NT2/D1 (cell line): ENCODE measurements at places on chromosomes 12 and 14.
A peak's percentile ranks its signal among the peaks of the same experiment; 100 is the strongest.

DNA sequence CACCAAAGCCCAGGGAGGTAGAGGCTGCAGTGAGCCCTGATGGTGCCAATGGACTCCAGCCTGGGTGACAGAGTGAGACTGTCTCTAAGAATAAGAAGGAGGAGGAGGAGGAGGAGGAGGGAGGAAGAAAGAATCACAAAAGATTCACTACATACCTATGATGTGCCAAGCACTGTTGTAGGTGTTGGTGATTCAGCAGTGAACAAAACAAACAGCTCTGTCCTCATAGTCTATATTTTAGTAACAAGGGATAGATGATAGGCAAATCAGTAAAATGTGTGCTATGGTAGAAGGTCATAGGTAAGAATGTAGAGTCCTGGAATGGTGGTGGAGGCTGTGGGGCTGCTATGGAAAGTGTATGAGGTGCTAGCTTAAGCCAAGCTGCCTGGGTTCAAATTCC lies 18.0 kb upstream of the ABHD12B start:
- DNase-seq = no peak

GRCh38 chr14:26410189-26410685 lies 187.6 kb downstream of the NOVA1 start:
- no peak for DNase-seq

DNA sequence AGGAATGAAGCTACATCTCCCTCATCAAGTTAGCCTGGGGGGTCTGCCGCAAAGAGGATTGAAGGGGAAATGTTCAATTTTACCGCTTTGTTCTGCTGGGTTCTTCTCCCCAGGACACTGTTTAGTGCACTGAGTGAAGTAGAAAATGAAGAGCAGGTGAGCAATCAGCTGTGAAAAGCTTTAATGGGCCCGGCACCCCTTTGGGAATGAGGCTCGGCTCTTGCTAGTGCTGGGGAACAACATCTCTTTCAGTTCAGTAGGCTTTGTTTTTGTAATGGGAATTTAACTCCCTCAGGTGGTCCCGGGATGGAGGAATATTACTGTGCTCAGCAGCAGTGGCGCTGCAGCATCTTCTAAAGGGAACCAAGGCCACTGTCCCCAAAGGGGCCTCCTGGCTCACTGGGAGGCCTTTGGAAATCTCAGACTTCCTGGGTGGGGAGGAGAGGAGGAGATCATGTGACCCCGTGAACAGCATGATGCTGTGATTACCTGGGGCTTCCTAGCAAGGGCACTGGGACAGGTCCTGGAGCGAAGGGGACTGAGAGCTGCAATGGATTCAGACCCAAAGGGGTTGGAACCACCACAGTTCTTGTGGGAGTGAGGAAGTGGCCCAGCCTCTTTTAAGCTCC lies 85.2 kb upstream of the MAX start:
- DNase-seq = peak; percentile 66

DNA sequence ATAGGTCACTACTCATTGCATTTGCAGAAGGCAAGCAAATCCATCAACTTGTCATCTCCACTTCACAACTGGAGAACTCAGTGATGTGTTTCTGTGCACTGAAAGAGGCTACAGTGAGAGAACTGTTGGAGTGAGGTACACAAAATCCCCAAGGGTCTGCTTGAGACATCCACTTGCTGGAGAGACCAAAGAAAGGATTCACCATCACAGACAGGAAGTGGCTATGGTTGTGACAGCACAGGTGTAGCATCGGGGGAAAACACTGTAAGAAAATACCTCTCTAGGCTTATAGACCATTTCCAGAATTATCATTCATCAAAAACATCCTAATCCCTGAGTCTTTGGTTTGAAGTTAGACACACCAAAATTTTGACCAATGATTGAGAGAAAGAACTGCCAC lies 201.3 kb upstream of the OR4E1 start:
- DNase-seq = no peak

DNA sequence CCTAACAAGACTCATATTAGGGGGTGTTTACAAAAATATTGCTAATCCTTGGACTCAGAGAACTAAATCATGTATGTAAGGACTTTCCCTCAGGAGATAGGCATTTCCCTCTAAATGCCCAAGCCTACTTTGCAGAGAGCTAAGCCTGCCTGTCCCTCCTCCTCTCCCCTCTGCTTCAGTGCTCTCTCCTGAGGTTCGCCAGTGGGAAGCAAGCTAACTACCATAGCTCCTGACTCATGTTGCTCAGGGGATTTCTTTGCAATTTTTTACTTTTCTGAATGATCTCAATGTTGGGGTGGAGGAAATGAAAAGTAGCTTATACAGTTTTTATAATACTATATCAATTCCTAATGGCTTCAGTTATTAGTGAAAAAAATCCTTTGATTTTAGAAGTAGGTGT lies 29.6 kb downstream of the IFT43 start:
- no peak for DNase-seq

DNA sequence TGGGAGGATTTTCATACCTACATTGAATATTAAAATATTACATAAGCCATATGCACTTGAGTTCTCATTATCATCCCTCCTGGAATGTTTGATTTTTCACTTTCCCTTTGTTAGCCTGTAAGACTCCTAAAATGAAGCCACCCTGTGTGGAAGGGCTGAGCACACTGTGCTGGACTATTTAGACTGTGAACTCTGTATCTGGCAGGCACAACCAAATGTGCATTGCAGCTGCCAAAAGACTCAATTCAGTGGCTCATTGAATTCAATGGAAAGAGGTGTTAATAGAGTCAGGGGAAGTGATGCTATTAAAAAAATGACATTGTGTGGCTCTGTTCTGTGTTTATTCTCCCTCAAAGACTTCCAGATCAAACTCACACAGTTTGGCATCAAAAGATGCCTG lies 111.1 kb downstream of the SMOC1 start:
- DNase-seq = no peak

GRCh38 chr12:112762753-112763152 lies 28.8 kb upstream of the RPH3A start:
- no peak for DNase-seq

DNA sequence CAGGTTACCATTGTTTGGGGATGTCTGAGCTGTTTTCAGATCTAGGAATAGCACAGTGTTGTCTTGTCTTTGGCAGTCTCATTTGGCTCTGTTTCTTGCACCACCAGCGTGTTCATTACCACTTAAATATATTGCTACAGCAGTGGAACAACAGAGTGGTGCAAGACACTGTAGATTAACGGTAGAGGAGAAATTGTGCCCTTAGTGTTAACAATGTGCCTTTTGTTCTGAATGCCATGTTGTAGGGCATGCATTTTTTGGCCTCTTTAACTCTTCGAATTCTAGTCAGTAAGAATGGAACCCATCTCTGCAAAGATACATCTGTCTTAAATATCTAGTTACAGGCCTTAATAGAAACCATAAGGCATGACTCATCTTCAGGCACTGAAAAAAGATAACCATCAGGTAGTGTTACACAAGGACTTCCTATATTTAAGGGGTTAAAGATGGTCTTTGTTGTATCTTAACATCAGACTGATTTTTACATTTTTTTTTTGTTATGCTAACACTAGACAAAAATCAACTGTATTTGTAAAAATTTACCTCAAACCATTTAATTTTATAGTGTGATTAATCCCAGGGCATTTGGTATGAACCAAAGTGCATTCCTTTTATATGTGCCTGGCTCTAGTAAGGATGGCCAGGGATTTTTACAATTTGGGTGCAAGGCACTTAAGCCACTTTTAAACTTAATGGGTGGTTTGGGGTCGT lies 12.9 kb downstream of the DYRK2 start:
- DNase-seq = no peak

GRCh38 chr12:24175284-24175683 lies 225.8 kb upstream of the SOX5 start:
- DNase-seq = no peak

DNA sequence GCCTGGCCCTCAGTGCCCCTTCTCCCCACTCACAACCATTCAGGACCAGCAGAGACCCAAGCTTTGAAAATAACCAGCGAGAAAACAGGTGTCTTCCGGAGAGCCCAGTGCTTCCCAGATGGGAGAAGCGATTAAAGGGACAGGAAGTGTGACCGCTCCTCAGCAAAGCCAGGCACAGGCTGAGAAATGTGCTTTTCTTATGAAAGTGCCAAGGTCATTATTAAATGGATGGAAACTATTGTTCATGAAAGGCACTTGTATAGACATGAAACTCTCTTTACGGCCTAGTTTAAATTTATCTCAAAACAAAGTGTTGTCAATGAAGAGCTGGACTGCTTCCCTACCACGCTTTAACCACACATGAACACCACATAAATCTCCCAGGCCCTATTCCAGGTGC lies 210.4 kb downstream of the SPTSSA start:
- DNase-seq = no peak

GRCh38 chr12:47964106-47964728 lies 821 bp downstream of the TMEM106C start:
- DNase-seq = no peak

- DNase-seq = no peak
Measured at GRCh38 chr12:120381752-120382419, 12.9 kb upstream of the MSI1 start.

GRCh38 chr14:98893675-98894074 lies 378.3 kb downstream of the BCL11B start:
- no peak for DNase-seq

DNA sequence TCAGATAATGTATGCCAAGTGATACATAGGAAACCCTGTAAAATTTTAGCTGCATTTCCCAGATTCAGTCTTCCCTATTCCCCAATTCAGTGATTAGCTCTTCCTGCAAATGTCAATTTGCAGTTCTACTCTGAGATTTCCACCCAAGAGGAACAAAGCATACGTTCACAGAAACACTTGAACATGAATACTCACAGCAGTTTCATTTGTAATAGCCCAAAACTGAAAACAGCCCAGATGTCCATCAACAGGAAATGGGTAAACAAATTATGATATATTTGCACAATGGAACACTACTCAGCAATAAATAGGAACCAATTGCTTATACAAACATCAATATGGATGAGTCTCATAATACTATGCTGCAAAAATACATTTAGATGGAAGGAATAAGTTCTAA lies 194.2 kb downstream of the GXYLT1 start:
- DNase-seq = no peak

DNA sequence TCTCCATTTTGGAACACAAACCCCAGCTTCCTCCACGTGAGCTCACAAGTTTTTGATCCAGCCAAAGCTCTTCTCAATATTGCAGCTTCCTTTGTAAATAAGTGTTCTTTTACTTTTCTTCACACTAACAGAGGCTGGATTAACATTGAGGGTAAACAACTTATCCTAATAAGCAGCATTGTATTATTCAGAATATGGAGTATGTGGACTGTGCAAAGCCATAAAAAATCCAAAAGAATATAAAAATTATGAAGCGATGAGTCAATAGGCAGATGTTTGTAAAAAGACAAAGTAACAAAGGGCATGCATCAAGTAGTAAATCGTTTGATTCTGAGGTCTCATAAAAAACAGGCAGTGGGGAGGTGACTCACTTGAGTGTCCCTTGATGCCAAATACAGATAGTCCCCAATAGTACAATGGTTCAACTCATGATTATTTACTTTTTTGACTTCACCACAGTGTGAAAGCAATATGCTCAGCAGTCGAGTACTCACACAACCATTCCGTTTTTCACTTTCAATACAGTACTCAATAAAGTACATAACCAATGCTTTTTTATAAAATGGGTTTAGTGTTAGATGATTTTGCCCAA lies 23.1 kb upstream of the KCNK10 start:
- DNase-seq = no peak

- no peak for DNase-seq
Measured at GRCh38 chr12:63792338-63792737, 12.6 kb downstream of the RXYLT1 start.

DNA sequence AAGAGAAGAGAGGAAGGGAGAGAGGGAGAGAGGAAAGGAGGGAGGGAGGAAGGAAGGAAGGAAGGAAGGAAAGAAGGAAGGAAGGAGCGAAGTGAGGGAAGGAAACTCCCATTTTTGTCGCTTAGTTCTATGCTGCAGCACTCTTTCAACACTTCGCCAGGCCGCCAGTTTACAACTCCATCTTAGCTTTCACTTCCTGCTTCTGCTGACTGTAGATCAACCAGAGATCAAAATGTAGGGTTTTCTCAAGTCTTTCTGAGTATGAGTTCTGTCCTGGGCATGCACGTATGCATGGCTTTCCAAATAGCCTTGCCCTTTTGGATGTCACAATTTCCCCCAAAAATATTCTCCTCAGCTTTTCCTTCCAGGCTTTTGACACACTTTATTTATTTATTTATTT lies 723.4 kb downstream of the TRHDE start:
- DNase-seq = no peak

GRCh38 chr12:5429741-5430557 lies 2.0 kb upstream of the NTF3 start:
- no peak for DNase-seq

GRCh38 chr12:12519354-12519998 lies 43.2 kb downstream of the DUSP16 start:
- DNase-seq = no peak

DNA sequence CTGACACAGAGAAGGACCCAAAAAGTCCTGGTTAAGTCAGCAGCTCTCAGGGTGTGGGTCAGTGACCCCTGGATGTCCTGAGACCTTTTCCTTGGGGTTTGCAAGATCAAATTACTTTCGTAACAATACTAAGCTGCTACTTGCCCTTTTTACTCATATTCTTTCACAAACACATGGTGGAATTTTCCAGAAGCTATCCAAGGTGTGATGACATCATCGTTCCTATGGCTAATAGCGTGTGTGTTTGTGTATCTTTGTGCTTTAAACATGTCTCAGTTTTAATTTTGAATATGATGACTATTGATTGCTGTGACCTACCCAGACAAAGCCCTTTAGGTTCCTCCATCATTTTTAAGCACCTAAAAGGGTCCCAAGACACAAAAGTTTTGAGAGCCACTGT lies 176.2 kb downstream of the PHETA1 start:
- no peak for DNase-seq

GRCh38 chr14:62126879-62127478 lies 364.8 kb downstream of the SNAPC1 start:
- DNase-seq = peak; percentile 33

DNA sequence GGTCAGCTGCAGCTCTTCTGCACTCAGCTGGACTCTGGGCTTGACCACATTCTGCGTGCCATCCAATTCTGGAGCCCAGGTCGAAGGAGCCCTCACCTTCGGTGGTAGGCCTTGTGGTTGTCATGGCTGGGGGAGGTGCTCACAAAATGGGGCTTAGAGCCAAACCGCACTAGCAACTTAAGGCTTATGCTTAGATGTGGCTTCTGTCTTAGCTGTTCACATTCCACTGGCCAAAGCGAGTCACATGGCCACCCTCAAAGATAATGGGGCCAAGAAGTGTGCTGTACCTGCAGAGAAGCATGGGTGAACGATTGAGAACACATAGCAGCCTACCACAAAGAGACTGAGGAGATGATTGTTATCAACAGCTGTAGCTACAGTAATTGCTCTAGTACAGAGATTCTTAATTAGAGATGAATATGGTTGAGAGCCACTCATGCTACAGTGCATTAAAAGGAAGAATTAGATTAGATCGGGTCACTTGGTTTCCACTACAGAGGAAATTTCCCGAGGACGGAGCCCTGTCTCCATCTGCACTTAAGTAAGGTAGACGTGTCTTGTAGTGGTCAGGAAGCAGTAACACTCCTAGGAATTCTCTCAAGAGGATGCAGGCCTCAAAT lies 334.6 kb upstream of the FKBP4 start:
- no peak for DNase-seq

- no peak for DNase-seq
Measured at GRCh38 chr12:57815177-57816000, 3.1 kb downstream of the AVIL start.
